NCI-H1105 (cell line): ENCODE measurements at places on chromosomes 7 and 10.

DNA sequence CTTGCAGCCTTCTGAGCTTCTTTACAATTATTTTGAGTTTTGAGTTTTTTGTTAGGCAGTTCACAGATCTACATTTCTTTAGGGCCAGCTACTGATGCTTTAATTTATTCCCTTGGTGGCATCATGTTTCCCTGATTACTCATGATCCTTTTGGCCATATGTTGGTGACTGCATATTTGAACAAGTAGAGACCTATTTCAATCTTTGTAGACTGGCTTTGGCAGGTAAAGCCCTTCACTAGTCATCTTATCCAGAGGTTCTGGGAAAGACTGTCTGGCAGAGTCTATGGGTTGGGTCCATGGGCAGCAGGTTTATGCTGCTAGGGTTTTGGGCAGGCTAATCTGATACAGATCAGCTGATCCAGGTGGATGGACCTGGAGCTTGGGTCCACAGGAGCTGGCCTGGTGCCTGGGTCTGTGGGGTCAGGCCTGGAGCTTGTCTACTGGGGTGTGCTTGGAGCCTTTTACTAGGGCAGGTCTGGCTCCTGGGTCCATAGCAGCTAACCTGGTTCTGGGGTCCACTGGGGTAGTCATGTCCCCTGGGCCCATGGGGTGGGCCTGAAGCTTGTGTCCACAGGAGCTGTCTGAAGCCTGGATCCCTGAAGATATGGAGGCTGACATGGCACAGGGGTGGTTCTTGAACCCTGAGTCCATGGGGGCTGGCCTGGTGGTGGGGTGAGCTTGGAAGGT is 72.7 kb downstream of the GPR85 start:
- DNase-seq = no peak

DNA sequence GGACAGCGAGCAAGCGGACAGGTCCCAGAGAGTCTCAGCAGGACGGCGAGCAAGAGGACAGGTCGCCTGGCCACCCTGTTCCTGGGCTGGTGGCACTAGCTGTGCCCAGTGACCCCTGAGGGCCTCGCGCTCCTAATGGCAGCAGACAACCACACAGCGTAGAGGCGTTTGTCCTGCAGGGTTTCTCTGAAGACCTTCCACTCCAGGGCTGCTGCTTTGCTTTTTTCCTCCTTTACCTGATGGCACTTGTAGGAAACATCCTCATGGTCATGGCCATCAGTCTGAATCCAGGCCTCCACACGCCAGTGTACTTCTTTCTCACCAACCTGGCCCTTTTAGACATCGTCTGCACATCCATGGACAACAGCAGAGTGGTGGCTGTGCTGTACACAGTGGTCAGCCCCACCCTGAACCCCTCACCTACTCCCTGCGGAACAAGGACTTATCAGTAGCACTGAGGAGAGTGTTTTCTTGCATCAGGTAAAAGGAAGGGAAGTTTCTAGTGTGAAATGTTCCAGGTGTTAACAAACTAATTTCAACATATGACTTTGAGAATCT is 27.4 kb downstream of the SCART1 start:
- DNase-seq = no peak

DNA sequence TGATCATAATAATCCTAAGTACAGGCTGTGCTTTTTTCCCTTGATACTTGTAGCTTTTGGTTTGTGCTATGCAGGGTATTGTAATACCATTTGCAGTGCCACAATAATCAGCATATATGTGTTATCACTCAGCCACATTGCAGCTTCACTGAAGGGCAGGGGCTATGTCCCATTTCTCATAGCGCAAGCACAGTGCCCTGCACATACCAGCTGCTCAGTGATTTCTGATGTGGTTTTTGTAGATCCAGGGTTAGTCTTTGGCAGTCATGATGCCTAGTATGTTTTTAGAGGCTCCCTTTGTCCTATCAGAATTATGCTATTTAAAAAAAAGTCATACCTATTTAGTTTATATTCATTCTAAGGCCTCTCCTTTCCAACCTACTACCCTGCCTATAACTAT is 25.8 kb downstream of the MET start:
- DNase-seq = no peak

GRCh38 chr7:112263519-112263918 is 57.0 kb downstream of the ZNF277 start:
- no peak for DNase-seq

GRCh38 chr7:34013421-34013820 is 108.1 kb downstream of the BMPER start:
- no peak for DNase-seq

- no peak for DNase-seq
Observed at GRCh38 chr10:128178302-128178958, 52.2 kb upstream of the MKI67 start.

DNA sequence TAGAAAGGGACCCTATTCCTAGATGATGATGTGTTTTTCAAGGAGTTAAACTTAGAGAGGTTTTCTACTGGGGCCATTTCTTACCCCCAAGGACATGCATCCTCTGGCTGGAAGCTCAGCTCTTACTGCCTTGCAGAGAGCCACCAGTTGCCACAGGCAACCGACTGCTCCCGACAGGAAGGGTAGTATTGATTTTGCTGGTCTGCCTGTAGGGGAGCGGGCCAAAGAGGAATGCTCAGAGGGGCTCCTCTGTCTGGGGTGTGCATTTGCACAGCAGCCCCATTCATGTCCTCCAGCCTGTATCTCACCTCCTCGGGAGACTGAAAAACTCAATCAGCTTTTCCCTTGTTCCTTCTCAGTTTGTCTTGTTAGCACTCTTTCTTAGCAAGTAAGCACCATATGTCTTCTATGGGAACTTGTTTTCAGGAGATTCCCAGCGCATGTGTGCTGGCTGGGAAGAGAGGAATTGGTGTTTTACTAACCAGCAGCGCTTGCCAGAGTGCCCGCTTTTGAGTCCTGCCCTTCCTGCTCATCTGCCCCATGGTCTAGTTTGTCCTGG is 739.0 kb upstream of the GALNT17 start:
- no peak for DNase-seq

DNA sequence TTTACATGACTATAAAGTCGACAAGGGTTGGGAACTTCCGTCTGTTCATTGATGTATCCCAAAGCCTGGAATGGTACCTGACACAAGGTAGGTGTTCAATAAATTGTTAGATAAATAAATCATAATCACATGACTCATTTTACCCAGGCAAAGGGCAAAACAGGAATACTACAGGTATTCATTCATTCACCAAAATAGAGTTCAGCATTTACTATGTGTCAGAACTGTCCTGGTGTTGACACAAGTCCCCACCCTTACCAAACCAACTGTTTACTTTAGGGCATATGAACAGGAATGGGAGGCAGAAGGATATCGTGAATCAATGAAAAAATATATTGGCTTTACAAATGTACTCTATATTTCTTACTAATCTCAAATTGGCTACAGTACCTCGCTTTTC is 666 bp upstream of the YAE1 start:
- DNase-seq = no peak

DNA sequence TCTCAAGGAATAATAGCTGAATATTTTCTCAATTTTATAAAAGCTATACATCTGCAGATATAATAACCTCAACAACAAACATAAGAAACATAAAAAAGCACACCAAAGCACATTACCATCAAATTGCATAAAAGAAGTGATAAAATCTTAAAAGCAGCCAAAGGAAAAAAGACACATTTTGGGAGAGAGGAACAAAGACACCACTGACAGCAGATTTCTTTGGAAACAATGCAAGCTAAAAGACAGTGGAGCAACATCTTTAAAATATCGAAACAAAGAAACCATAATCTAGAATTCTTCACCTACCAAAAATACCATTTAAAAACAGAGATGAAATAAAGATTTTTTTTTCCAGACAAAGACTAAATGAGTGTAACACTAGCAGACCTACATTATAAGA is 55.7 kb upstream of the TEX47 start:
- DNase-seq = no peak

DNA sequence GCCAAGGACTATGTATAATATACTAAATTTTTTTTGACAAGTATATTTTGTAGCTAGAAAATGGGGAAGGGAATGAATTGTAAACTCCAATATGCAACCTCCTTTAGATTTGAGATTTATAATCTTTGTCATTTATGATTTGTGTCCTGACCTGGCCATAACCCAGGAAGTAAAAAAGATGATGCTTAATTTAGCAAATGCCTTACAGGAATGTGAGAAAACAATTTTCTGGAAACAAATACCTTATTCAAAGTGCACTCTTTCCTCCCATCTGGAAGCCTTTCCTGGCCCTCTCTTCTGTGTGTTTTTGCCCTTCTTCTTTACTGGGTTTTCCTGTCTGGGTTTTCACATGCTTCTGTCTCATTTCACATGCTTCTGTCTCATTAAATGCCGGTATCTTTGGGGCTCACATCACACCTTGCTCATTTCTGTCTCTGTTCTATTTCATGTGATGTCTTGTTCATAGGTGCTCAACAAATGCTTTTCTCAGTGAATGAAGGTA is 149.2 kb downstream of the RAPGEF5 start:
- no peak for DNase-seq

GRCh38 chr10:72173262-72173618 is 42.6 kb upstream of the ANAPC16 start:
- DNase-seq = no peak

DNA sequence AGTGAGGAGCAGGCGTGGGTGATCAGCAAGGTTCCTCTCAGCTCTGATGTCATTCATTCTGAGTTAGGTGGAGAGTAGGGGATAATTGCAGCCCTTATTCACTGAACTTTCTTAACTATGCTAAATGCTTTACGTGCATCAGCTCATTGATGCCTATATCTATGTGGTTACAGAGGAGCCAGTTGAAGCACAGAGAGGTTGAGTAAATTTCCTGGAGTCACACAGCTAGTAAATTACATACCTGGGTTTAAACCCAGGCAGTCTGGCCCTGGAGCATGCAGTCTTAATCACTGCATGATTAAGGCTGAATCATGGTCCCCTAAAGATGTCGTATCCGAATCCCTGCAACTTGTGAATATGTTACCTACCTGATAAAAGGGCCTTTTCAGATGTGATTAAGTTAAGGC is 99.6 kb downstream of the GRK5 start:
- DNase-seq = no peak

DNA sequence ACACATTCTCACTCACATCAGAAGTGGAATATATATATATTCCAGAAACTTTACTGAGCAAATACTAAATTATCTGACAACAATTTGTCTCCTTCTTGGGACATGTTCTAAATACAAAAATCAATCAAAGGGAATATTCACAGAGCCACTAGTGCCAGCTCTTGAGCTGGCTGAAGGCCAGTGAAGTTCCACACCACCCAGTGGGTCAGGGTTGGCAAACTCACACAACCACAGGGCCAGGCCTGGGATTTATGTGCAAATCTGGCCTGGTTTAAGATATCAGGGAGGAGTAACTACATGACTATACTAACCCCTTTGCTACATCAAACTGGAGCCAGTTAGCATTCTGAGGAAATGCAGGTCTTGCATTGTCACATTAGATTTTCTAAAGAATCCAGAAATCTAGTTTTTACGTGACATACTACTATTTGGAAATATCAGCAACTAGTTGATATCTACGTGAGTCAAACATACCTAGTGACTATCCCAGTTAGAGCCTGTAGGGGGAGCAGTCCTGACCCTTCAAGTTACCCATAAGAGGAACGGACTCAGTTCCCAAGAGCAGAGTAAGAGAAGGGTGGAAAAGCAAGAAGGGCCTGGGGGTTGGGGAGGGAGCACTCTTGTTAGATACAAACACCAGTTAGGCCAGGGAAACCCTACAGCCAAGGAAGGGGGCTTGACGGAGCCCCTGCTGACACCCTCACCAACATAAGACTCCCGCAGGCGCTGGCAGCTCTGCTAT is 600.4 kb downstream of the KCNMA1 start:
- no peak for DNase-seq

DNA sequence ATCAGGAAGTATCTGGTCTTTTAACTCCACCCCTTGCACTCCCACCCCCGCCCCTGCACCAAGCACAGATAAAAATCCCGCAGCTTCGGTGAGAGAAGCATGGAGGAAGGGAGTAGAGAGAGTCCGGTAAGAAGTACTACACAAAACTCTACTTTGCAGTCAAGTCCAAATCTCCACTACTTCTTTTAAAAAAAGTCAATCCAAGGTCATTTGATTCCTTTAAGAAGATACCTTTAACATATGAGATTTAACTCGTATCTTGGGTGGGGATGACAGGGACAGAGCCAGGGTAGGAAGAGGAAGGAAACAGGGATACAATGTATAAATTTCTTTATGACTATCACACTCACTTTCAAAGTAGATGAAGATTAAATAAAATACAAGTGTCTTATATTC is 132.1 kb downstream of the NRBF2 start:
- no peak for DNase-seq

DNA sequence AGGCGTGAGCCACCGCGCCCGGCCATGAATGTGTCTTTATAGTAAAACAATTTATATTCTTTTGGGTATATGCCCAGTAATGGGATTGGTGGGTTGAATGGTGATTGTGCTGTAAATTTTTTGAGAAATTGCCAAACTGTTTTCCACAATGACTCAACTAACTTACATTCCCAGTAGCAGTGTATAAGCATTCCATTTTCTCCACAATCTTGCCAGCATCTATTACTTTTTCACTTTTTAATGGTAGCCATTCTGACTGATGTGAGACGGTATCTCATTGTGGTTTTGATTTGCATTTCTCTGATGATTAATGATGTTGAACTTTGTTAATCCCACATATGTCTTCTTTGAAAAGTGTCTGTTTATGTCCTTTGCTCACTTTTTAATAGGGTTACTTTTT is 1187.9 kb downstream of the XPNPEP1 start:
- no peak for DNase-seq

DNA sequence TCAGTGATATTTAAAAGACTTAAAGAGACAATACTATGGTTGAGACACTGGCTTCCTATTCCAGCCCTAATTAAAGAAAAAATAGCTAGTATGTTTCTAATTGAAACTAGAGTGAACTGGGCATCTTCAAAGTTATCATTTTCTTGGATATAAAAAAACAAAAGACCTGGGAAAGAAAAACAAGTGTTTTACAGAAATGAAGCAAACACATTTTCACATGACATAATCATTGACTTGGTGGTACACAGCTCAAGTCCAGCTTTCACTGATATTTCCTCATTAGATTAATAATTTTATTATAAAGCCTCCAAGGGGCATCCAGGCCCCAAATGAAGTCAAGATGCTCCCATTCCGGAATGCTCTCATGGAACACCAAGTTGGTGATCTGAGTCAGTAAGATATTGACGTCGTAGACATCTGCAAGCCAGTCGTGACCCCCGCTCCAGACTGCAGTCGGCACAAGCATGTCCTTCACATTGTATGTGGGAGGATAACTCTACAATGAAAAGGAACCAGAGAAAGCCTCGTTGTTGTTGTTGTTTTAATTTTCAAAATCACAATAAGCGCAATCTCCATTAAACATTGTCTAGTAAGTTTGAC is 7.5 kb upstream of the CH25H start:
- no peak for DNase-seq

DNA sequence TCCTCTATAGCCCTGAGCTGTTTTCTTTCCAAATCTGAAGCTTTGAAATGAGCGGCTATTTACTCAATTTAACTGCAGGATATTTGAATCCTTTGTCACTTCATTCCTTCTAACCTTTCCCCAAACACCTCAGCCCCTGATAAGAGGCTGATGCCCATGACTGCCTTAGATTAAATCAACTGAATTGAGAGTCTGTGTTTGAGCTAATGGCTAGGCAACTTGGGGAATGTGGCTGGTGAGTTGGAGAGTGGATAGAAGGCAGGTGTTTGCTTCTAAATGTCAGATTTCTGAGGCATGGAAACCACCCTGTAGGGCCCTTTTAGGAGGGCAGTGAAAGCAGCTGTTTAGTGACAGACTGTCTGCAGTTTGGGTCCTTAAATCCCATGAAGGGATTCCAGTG is 759.9 kb downstream of the LRMDA start:
- DNase-seq = no peak
